Activated CD4-positive, CD25-positive, alpha-beta regulatory T cell treated with anti-CD3 and anti-CD28 coated beads, Interleukin-2, amount 50 U/mL, for 24 hours (primary cell): ENCODE measurements at places on chromosomes 3 and 15.
A peak's percentile ranks its signal among the peaks of the same experiment; 100 is the strongest.

DNA sequence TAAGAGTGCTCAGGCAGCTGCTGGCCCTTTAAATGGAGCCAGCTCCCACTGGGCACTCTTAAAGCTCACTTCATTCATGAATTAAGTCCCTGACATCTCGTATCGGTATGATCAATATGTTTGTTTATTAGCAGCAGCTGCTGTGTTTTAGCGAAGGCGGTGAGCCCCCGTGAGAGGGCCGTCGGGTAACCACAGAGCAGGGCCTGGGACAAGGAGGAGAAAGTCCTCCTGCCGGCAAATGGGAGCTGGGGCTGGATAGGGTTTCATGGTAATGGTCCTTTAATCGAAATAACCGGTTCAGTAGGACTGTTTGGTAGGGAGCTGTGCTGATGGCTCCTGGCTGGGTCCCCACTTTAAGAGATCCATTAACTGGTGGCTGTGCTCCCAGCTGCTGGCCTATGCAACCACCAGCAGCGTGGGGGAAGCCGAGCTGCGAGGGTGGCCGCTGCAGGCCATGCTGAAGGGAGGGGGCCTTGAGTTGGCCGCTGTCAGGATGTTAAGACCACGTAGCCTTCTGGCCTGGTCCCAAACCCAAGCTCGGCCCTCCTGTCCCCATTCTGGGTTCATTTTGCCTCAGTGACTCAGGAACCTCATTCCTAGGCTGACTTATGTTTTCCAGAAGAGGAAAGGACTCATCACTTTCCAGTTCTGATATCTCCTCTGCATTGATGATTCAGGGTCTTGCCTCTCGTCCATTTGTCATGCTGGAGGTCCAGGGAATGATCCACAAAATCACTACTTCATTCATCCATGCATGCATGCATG is 67.6 kb upstream of the NTRK3 start:
- ATAC-seq = no peak

- ATAC-seq = no peak
Observed at GRCh38 chr3:134363381-134363755, 10.9 kb downstream of the AMOTL2 start.

DNA sequence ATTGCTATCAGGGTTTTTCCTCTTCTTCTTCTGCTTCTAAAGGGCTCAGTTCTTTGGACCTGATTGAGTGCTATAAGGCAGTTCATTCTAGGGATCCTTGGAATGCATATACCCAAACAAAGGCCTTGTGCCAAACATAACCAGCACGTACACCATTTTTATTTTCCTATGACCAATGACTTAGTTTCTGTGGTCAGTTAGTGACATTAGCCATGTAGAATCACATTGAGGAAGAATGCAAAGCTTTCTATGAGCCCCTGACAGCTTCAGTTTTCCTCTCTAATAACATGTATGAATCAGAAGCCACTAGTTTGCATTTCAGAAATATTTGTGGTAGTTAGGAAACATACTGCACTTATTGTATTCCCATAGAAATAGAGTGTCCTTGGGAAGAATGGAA is 240.0 kb downstream of the THRB start:
- no peak for ATAC-seq

- ATAC-seq = peak; percentile 93
Observed at GRCh38 chr3:49703443-49703927, 14.1 kb downstream of the RNF123 start.

GRCh38 chr3:73451301-73451944 is 173.3 kb downstream of the PDZRN3 start:
- no peak for ATAC-seq

GRCh38 chr3:50577348-50577747 is 8.0 kb downstream of the HEMK1 start:
- no peak for ATAC-seq

GRCh38 chr15:41424809-41425208 is 7.9 kb downstream of the RTF1 start:
- no peak for ATAC-seq

DNA sequence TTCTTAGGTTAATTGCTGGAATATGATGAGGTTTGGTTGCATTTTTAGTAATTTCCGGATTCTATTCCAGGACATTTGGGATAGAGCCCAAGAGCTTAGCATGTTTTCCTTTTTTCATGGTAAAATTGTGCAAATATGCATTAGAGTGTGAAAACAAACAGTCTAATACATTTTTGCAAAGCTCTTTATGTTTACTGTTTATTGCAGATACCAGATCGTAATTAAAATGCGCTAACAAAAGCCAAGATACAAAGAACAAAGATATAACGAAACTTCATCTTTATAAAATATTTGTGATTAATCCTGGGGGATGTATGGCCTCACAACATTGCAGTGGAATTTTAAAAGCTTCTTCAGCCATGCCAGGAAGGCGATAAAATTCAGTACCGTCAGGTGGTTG is 94.5 kb upstream of the TBC1D5 start:
- no peak for ATAC-seq

DNA sequence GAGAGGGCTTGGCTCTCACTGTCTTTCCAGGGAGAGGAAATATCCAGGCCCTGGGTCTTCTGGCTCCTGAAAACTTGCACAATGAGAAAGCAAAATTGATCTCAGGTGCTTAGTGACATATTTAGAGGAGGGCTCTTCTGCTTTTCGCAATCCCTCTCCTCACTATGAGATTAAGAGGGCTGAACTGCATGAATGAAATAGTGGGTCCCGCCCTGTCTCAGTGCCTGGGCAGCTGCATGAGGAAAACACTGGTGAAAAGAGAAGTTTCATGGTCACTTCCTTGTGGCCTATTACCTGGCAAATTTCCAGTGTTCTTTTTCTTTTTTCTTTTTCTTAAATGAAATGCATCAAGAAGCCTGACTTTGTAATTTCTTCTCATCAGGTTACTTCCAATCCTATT is 73.5 kb downstream of the TRAK1 start:
- no peak for ATAC-seq

- no peak for ATAC-seq
Observed at GRCh38 chr15:99427210-99427609, 138.6 kb upstream of the MEF2A start.

GRCh38 chr3:118480101-118480860 is 554.4 kb downstream of the IGSF11 start:
- no peak for ATAC-seq

GRCh38 chr3:111069974-111070771 is 1.4 kb upstream of the NECTIN3 start:
- no peak for ATAC-seq

- no peak for ATAC-seq
Observed at GRCh38 chr15:96020797-96021196, 309.7 kb upstream of the NR2F2 start.

DNA sequence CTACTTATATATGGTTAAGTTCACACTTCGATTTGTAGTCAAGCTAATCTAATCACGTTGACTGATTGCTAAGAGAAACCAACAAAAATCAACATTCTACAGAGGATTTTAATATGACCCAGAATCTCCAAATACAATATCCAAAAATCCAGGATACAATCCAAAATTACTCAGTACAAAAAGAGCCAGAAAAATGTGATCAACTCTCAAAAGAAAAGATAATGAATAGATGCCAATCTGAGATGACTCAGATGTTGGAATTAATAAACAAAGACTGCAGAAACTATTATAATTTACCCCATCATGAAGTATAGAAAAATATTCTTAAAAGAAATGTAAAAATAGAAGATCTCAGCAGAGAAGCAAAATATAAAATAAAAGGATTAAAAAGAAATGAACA is 22.3 kb downstream of the HACL1 start:
- no peak for ATAC-seq

- no peak for ATAC-seq
Observed at GRCh38 chr15:73857193-73857920, 16.0 kb upstream of the TBC1D21 start.

GRCh38 chr15:90201130-90201943 is at the start of gene SEMA4B:
TSS of gene SEMA4B (plus strand) at chr15:90201330. CDS start at chr15:90201579, 249 bp downstream.
- ATAC-seq = peak; percentile 91

DNA sequence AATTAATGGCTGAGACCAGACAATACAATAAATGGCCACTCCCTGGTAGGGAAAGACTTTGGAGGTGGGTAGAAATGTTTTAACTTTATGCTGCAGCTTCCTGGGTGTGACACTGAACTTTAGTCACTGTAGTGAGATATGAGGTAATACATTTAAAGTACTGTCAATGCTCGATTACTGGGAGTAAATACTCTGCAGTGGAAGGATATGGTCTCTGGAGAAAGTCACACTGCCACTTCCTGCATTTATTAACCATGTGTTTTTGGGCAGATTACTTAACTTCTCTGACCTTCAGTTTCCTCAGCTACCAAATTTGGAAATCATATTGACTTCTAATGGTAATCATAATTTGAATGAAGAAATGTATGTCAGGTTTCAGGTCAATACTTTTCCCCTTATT is 317.1 kb upstream of the TGFBR2 start:
- ATAC-seq = no peak
